Activated CD4-positive, alpha-beta T cell treated with anti-CD3 and anti-CD28 coated beads for 36 hours (primary cell): ENCODE measurements at places on chromosomes 1 and 21. TPM values are rescaled to one million over a fixed set of nuclear protein-coding genes. Genes with fewer than 3 reads are reported as not detected.
A peak's percentile ranks its signal among the peaks of the same experiment; 100 is the strongest.

AKNAD1 gene
- not detected for total RNA-seq

GRCh38 chr21:32257962-32258785 lies 20.7 kb downstream of the MIS18A start:
- DNase-seq = peak; percentile 67

OR2L3 gene
- total RNA-seq = not detected

UBXN10 gene
- total RNA-seq = 0.63 TPM

DNA sequence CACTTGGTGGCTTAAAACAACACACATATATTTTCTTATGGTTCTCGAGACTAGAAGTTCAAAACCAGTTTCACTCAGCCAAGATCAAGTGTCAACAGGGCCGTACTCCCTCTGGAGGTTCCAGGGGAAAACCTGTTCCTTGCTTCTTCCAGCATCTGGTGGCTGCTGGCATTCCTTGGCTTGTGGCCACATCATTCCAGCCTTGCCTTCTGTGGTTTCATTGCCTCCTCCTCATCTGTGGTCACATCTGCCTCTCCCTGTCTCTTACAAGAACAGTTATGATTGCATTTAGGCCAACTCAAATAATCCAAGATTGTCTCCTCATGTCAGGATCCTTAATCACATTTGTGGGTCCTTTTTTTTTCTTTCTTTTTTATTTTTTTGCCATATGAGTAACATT lies 240.7 kb upstream of the HOOK1 start:
- DNase-seq = no peak

DNA sequence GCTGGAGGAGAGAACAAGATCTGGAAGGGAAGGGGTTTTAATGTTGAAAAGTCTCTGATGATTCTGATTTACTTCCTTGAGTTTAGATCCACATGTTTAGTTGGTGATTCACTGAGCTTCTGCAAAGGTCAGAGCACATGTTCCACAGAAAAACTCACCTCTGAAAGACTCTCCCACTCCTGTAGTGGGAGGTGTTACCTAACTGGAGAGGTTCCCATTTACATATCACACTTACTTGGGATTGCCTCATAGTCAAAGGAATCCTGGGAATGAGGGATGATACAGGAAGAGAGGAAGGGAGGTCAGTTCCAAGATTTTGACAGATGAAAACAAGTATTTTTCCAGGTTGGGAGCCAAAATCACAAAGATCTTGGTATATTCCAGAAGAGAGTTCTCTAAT lies 2.7 kb upstream of the NTNG1 start:
- DNase-seq = no peak

- DNase-seq = no peak
Measured at GRCh38 chr1:161805399-161806197, 39.5 kb downstream of the ATF6 start.

DNA sequence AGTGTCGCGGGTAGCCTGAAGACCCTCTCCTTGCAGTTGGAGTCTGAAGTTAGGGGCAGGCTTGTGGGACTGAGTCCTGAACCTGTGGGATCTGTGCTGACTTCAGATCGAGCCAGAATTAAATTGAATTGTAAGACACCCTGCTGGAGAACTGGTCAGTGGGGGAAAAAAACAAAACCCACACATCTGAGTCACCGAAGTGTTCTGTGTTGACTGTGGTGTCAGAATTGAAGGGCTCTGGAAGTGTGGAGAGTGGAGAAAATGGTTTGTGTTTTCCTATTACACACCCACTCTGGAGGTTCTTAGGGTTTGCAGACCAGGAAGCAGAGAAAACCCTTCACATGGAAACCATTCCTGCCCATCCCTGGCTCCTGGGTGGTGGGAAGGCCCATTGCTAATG lies 209.5 kb upstream of the GALNT2 start:
- DNase-seq = no peak

KCNQ4 gene
- total RNA-seq = 0.43 TPM

- DNase-seq = no peak
Measured at GRCh38 chr1:76035053-76035452, 39.5 kb upstream of the ST6GALNAC3 start.

RAVER2 gene
- 3.2 TPM for total RNA-seq

DNA sequence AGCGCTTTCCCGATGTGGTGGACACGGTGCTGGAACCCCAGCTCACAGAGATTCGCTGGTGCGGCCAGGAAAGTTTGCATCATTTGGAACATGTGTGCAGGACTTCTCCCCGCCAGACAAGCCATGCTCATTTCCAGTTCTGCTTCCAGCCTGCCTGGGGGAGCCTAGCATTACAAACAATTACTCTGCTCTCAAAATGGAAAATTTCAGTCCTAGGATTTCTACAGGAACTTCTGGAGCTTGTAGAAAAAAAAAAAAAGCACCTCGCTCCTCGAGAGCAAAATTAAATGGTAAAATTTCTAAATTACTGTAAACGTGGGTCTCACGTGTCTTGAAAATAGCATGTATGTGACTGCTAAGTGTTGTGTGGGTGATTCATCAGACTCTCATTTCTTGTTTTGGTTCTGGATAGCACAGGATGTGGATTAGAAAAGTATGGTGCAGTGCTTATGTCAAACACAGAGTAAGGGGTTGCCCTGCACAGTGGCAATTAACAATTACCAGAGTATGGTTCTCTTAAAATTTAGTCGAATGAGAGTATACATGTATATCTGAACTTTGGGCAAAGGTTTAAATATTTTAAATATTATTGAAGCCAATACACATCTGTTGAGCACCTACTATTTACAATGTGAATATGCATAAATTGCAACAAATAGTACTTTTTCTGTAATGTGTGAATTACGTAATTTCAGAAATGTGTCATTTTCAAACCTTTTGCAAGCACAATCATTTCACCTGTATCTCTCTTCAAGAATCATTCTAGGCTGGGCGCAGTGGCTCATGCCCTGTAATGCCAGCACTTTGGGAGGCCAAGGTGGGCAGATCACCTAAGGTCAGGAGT lies 61.8 kb upstream of the PTGFRN start:
- peak; percentile 57 for DNase-seq

- DNase-seq = no peak
Measured at GRCh38 chr1:184791550-184791900, 36.9 kb upstream of the EDEM3 start.

NEGR1 gene
- total RNA-seq = not detected

DNA sequence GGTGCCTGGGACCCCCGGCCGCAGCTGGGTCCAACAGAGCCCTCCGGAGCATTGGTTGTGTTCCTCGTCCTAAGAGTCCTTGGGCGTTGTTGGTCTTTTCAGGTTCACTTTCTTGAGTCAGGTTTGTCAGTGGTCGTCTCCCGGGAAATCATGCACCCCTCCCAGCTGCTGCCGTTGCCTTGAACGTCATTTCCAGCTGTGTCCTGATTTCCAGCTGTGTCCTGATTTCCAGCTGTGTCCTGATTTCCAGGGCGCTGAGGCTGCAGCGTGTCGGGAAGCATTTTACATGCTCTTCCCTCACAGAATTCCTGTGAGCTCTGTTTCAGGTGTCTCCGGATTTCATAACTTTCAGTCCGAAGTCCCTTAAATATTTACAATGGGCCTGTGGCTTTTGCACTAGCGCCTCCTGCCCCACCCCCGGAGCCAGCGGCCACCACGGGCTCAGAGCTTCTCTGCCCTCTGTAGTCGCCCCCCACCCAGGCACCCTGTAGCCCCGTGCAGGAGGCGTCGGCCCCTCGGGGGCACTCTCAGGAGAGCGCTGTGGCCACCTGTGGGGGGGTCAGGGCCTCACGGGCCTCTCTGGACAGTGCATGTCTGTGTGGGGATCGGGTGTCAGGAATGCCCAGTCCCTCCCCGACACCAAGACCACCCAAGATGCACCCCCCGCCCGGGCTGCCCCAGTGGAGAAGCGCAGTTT lies 66.7 kb downstream of the COL18A1 start:
- no peak for DNase-seq

C4BPB gene
- 1.4 TPM for total RNA-seq

ANGPTL3 gene
- not detected for total RNA-seq

- DNase-seq = no peak
Measured at GRCh38 chr1:228271701-228272251, 63.9 kb downstream of the OBSCN start.

GRCh38 chr1:178189814-178190213 lies 95.9 kb downstream of the RASAL2 start:
- DNase-seq = peak; percentile 8
